ENCODE measurements at places on chromosomes 11 and 22. TPM values are rescaled to one million over a fixed set of nuclear protein-coding genes. Genes with fewer than 3 reads are reported as not detected.

A4GALT gene
- 4.4 TPM for polyA plus RNA-seq

SAA2 gene
- polyA plus RNA-seq, result 1.2 TPM

CSF2RB gene
- 0.08 TPM for polyA plus RNA-seq

TMPRSS4 gene
- polyA plus RNA-seq, result 1.7 TPM

PITPNB gene
- polyA plus RNA-seq, result 39.1 TPM

KCNJ11 gene
- polyA plus RNA-seq, result not detected

AMPD3 gene
- 11.2 TPM for polyA plus RNA-seq

Data from keratinocyte (primary cell).